ENCODE measurements at places on chromosomes 6 and 20.

GRCh38 chr6:42263165-42263728 lies 45.6 kb upstream of the MRPS10 start:
- DNase-seq, result no peak

DNA sequence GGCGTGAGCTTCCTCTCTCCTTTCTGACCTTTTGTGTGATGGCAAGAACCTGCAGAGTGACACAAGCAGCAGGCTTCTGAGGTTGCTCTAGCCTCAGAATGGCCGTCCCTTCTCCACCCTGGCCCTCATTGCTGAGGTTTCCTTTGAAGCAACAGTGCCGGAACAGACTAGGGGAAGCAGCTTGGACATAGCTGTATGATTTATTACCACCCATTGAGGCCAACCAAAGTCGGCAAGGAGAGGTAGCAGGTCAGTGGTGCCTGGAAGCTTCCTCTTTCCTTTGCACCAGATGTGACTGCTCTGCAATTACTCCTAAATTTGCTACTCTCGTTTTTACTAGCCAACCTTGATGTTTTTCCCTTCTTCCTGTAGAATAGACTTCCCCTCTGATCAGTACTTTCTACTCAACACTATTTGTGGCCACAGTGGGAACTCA lies 31.4 kb downstream of the PTPN1 start:
- DNase-seq, result no peak

- no peak for DNase-seq
These were observed 1220.0 kb upstream of the GJE1 start for GRCh38 chr6:140912686-140913085.

GRCh38 chr20:63431944-63432343 lies 40.5 kb downstream of the KCNQ2 start:
- no peak for DNase-seq

- no peak for DNase-seq
These were observed 19.5 kb upstream of the GMNN start for GRCh38 chr6:24755279-24755678.

GRCh38 chr20:58794510-58795180 lies 56.1 kb downstream of the GNAS-AS1 start:
- DNase-seq, result no peak

- DNase-seq, result no peak
These were observed 169.1 kb upstream of the PMEPA1 start for GRCh38 chr20:57878786-57879424.
